ENCODE measurements at places on chromosomes 1 and 21. TPM values are rescaled to one million over a fixed set of nuclear protein-coding genes. Genes with fewer than 3 reads are reported as not detected.

Gene NBL1
- total RNA-seq: 226 TPM

- DNase-seq: no peak
Measured at GRCh38 chr1:99537886-99538617, 107.9 kb upstream of the PALMD start.

DNA sequence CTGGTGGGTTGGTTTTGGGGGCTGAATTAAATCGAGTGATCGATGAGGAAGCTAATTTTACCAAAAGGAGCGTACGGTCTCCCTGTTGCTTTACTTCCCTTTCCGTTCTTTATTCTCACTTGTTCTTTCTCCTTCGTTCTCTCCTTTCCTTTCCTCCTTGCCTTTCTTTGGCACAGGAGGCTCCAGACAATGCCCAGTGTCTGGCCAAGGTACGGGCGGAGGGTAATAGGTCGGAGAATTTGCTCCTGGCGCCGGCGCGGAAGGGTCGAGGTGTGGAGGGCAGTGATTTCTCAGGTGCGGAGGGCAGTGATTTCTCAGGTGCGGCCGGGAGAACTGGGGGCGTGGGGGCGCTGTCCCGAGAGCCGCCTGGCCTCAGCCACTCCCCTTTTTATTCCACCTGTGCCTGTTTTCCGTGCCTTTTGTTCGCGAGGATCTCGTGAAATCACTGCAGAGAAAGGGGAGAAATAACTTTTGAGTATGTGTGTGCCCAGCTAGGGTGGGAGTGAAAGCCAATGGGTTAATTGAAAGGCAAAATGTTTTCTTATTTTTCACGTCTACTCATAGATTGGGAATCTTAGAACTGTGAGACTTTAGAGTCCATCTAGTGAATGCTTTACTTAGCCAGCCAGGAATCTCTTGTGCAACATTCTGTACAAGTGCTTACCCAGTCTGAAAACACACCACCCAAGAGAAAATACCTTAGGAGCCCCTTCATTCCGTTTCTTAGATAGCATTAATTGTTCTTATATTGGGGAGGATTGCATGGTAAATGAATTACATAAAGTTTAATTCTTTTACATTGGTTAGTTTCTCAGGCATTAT lies 1.3 kb downstream of the FNBP1L start:
- no peak for DNase-seq

Gene AK5
- total RNA-seq: 1.9 TPM

Gene IKBKE
- 12.5 TPM for total RNA-seq

- DNase-seq: no peak
Measured at GRCh38 chr1:117594261-117594990, 11.4 kb upstream of the TENT5C start.

DNA sequence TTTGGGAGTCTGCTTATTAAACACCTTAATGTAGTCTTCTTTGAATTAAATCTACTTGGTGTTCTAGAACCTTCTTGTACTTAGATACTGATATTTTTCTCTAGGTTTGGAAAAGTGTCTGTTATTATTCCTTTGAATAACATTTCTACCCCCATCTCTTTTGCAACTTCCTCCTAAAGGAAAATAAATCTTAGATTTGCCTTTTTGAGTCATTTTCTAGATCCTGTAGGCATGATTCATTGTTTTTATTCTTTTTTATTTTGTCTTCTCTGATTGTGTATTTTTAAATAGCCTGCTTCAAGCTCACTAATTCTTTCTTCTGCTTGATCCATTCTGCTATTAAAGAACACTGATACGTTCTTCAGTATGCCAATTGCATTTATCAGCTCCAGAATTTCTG lies 155.9 kb upstream of the NEGR1 start:
- DNase-seq: no peak

Gene CLIC6
- total RNA-seq: 24.1 TPM

- no peak for DNase-seq
Measured at GRCh38 chr1:19333587-19334354, 21.6 kb downstream of the SLC66A1 start.

Measured in ureter (tissue), 1 donor.